ENCODE measurements at places on chromosomes 5 and 9.

GRCh38 chr5:98911280-98912040 lies 17.3 kb downstream of the CHD1 start:
- DNase-seq: no peak

DNA sequence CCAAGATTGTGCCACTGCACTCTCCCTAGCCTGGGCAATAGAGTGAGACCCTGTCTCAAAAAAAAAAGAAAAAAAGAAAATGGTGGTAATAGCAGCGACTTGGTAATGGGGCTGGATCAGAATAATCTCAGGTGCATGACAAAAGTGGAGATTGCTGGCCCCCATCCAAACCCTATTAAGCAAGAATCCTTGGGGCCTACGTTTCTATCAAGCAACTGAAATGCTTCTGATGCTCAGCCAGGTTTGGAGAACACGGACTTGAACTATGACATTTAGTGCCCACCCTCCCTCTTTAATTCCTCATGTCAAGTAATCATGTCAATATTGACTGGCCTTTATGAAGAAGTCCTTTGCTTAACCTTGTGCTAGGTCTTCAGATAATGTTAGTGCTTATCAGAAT lies 6.6 kb downstream of the C5orf52 start:
- DNase-seq: no peak

- DNase-seq: no peak
Observed at GRCh38 chr5:128082551-128083032, 974 bp upstream of the SLC12A2 start.

DNA sequence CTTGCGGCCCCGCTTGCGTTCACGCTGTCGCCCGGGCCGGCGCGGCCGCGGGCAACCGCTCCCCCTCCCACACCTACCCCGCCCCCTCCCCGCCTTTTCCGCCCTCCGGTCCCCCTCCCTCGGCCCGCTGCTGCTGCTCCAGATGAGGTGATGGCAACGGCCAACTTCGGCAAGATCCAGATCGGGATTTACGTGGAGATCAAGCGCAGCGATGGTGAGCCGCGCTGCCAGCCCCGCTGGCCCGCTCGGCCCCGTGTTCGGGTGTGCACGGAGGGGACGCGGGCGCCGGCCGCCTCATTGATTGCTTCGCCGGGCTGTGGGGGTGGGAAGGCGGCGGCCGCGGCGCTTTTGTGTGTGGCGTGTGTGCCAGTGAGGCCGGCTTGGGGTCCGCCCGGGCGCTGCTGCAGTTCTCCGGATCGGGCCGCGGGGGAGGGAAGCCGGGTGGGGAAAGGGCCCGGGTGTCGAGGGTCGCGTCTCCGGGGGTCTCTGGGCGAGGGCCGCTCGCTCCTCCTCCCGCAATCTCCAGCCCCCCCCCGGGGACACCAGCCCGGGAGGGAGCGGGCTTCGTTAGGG lies 403 bp downstream of the KIF2A start:
- peak; percentile 54 for DNase-seq

GRCh38 chr9:112462855-112463254 lies 23.8 kb upstream of the KIAA1958 start:
- DNase-seq: no peak

GRCh38 chr9:2599896-2600295 lies 21.7 kb upstream of the VLDLR start:
- no peak for DNase-seq

DNA sequence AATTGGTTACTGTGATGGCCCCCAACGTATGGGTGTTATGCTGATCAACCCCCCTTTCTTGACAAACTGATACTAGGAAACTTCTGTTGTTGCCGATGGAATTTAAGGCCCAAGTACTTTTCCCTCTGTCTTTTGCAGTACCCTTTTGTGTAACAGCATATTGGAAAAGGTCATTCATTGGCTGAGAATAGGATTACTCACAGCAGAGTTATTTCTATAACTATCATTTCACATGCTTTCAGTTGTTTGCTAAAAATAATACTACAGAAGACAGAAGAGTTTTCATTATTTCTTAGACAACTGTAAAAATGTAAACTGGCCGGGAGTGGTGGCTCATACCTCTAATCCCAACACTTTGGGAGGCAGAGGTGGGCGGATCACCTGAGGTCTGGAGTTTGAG lies 329.5 kb downstream of the KIAA0825 start:
- DNase-seq: peak; percentile 54

Data from SJSA1 (cell line).